Esophagus squamous epithelium (tissue), 5 donors: ENCODE measurements at places on chromosomes 6 and 20. TPM values are rescaled to one million over a fixed set of nuclear protein-coding genes. Genes with fewer than 3 reads are reported as not detected.

Gene APOBEC2
- 2.2 TPM for total RNA-seq

Gene SAMD3
- 0.12 TPM for total RNA-seq

Gene OR12D3
- not detected for total RNA-seq

Gene EEF1A2
- total RNA-seq: 1.9 TPM

Gene SEL1L2
- not detected for total RNA-seq

Gene CD2AP
- 29.0 TPM for total RNA-seq

Gene ZFAND3
- 19.4 TPM for total RNA-seq

- peak overlapping the region; percentile 75 for H3K4me3 ChIP-seq
- no peaks in the 10 kb centered on the region for H3K36me3 ChIP-seq
- no peaks in the 10 kb centered on the region for H3K27me3 ChIP-seq
These were observed 2.4 kb upstream of the MICB start for GRCh38 chr6:31495580-31495979.

- peaks cover 32% of the 10 kb centered on the region for H3K4me1 ChIP-seq
- H3K27ac ChIP-seq: peak overlapping the region; percentile 85
- DNase-seq: peak; percentile 21
- no peaks in the 10 kb centered on the region for H3K27me3 ChIP-seq
- no peak overlapping the region for H3K4me3 ChIP-seq
These were observed 58.6 kb upstream of the SNX9 start for GRCh38 chr6:157764178-157765068.

- no peak for DNase-seq
- peaks cover under 1% of the 10 kb centered on the region for H3K36me3 ChIP-seq
- H3K4me3 ChIP-seq: no peak overlapping the region
- peaks cover 31% of the 10 kb centered on the region for H3K27me3 ChIP-seq
- peaks cover 36% of the 10 kb centered on the region for H3K4me1 ChIP-seq
These were observed 4.1 kb upstream of the HLA-E start for GRCh38 chr6:30485236-30485635.

- no peak overlapping the region for H3K27ac ChIP-seq
- no peak overlapping the region for H3K4me3 ChIP-seq
- no peaks in the 10 kb centered on the region for H3K36me3 ChIP-seq
- H3K27me3 ChIP-seq: no peaks in the 10 kb centered on the region
- no peak for DNase-seq
- no peaks in the 10 kb centered on the region for H3K4me1 ChIP-seq
These were observed 597.1 kb downstream of the EPHA7 start for GRCh38 chr6:92822222-92822621.

DNA sequence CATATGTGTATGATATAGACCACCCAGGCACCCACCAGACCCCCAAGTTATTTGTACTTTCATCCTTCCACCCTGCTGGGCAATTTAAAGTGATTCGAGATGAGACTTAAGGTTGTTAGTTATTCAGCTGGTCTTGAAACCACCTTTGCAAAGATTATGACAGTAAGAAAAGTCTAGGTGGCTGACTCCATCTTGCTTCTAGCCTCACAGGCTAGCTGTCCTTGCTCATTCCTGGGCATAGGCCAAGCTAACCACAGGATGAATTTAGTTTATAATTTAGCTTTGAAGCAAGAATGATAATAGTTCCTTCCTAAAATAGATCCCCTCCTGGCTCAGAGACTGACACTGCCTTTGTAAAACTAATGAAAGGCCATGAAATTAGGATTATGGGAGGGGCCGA lies 71.9 kb upstream of the IYD start:
- peaks cover 3% of the 10 kb centered on the region for H3K4me1 ChIP-seq
- H3K4me3 ChIP-seq: no peak overlapping the region
- H3K27ac ChIP-seq: no peak overlapping the region
- no peaks in the 10 kb centered on the region for H3K27me3 ChIP-seq

DNA sequence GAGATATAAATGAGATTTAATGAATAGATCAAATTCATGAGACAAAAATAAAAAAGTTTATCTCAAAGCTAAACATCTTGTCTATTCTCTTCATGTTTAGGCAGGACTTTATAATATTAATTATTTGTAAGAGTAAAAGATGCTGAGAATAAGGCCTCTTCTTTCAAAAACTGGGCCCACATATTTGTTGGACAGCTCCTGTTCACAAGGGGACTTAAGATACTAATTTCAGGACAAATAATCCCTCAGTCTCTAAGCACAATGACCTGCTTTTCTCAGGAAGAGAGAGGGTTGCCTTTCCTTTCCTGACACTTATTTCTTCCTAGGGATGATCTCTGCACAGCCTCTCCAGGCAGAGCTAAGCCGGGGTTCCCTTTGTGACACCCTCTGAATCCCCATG lies 43.3 kb downstream of the NOX3 start:
- no peak overlapping the region for H3K27ac ChIP-seq
- DNase-seq: no peak
- no peaks in the 10 kb centered on the region for H3K36me3 ChIP-seq
- H3K27me3 ChIP-seq: no peaks in the 10 kb centered on the region
- H3K4me3 ChIP-seq: no peak overlapping the region

DNA sequence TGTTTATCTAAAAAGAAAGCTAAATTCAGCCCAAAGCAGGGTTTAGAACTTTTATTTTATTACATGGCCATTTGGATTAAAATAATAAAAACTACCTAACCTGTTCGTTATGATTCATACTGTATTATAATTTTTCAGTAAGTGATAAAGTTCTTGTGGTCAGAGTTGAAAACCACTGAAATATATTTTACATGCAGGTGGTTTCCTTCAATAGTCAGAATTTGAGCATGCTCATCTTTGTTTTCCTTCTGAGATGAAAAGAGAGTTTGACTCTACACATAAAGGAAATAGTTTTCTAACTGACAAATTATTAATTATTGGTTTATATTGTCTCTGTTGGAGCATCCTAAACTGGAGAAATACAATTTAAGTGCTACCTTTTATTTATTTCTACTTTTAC lies 114.0 kb upstream of the FKBP1C start:
- no peak for DNase-seq
- no peak overlapping the region for H3K4me3 ChIP-seq
- H3K27me3 ChIP-seq: no peaks in the 10 kb centered on the region
- H3K27ac ChIP-seq: no peak overlapping the region
- no peaks in the 10 kb centered on the region for H3K36me3 ChIP-seq

GRCh38 chr6:43940071-43940392 lies 170.0 kb downstream of the VEGFA start:
- H3K4me3 ChIP-seq: no peak overlapping the region
- no peak for DNase-seq
- no peaks in the 10 kb centered on the region for H3K27me3 ChIP-seq
- no peak overlapping the region for H3K27ac ChIP-seq

GRCh38 chr6:82408952-82409431 lies 45.4 kb downstream of the TPBG start:
- H3K27ac ChIP-seq: no peak overlapping the region
- no peaks in the 10 kb centered on the region for H3K4me1 ChIP-seq
- no peak for DNase-seq

DNA sequence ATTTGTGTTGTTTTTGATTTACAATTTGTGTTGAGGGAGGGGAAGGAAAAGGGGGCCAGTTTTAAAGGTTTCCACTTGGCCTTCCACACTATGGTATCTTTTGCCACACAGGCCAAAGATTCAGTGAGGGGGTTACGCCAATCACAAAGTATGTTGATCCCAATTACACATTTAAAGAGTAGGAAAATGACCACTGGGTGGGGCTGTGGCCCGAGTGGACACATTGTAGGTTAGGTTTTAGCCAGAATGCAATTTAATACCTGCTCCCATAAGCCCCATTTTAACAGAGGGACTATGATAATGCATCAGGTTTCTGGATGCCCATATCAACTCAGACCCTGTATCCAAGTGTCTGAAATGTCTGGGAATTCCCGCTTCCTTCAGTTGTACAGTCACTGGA lies 15.6 kb downstream of the VGLL2 start:
- no peaks in the 10 kb centered on the region for H3K4me1 ChIP-seq
- H3K27ac ChIP-seq: no peak overlapping the region
- H3K27me3 ChIP-seq: no peaks in the 10 kb centered on the region

DNA sequence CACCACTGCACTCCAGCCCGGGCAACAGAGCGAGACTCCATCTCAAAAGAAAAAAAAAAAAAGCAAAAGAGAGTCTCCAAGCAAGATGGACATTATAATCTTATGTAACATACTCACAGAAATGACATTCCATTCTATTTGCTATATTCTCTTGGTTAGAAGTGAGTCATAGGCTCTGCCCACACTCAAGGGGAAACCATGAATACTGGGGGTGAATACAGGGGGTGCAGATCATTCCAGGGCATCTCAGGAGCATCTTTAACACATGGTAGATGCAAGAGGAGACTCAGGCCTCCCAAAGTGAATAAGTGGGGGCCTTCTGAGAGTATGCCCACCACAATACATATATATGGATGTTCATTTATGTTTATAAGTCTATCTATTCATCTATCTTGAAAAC lies 18.3 kb upstream of the RANBP9 start:
- no peak overlapping the region for H3K27ac ChIP-seq
- no peak for DNase-seq
- H3K4me3 ChIP-seq: no peak overlapping the region
- H3K27me3 ChIP-seq: no peaks in the 10 kb centered on the region
- H3K36me3 ChIP-seq: no peaks in the 10 kb centered on the region

DNA sequence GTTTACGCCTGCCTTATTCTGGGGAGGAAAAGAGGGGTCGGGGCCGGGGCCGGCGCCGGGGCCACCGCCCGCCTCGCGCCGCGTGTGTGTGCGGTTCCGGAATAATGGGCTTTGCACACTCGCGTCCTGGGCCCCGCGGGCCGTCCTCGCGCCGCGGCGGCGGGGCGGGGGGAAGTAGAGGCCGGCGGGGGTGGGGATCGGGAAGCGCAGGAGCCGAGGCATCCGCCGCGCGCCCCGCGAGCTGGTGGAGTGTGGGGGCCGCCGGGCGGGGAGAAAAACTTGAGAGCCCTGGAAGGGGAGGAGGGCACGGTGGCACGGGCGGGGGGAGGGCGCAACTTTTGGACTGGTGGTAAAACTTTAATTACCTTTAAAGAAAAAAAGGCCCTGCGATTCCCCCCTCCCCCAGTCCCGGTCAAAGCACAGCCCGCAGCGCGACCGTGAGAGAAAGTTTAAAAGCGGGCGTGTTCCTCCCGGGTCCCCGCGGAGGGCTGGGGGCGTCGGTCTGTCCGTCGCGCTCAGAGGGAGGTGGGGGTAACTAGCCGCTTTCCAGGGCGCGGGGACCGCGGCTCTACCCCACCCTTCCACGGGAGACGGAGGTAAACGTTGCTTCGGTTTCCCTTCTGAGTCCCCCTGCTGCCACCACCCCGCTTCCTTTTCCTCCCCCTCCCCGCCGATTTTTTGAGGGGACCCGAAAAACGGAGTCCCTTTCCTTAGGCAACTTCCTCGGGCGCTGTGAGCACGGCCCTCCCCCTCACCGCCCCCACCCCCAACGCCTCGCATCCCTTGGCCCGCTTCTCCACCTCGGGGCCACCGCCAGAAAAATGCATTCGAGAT lies 1.9 kb downstream of the L3MBTL3 start:
- H3K27me3 ChIP-seq: no peaks in the 10 kb centered on the region
- no peak for DNase-seq
- H3K4me1 ChIP-seq: no peaks in the 10 kb centered on the region
- H3K27ac ChIP-seq: peak overlapping the region; percentile 77

DNA sequence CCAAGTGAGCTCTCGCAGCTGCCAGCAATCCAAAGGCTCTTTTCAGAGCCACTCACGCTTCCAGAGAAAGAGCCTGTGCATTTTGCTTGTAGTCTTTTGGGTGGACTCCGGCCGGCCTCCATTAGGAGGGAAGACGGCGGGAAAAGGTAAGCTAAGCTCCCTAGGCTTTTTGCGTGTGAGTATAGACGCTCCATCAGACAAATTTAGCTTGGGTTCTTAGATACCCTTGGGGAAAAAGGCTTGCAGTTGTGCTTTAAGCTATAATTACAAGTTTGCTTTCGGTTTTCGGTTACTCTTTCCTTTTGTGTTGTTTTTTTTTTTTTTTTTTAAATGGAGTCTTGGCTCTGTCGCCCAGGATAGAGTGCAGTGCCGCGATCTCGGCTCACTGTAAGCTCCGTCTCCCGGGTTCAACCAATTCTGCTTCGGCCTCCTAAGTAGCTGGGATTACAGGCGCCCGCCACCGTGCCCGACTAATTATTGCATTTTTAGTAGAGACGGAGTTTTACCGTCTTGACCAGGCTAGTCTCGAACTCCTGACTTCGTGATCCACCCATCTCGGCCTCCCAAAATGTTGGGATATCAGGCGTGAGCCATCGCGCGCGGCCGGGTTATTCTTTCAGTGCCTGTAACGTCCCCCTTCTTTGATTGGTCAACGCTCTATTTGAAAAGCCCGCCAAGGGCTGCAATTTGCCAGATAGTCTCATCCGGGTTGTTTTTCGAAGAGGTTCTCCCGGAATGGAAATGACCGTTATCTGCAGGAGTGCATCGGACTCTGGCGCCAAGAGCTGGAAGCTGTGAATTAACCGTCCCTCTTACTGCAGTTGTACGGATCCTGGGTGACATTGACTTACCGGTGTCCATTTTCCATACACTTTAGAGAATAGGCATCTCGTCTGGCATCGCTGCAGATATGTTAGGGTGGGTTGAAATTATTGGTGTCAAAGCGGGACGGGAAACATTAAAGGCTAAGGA lies 18.1 kb downstream of the OR2B2 start:
- H3K36me3 ChIP-seq: no peaks in the 10 kb centered on the region
- peak; percentile 41 for DNase-seq
- peaks cover 63% of the 10 kb centered on the region for H3K4me1 ChIP-seq
- H3K4me3 ChIP-seq: peak overlapping the region; percentile 29

- no peaks in the 10 kb centered on the region for H3K27me3 ChIP-seq
- peak within 1 kb of the TSS; percentile 83 for H3K4me3 ChIP-seq
- peaks cover 21% of the 10 kb centered on the region for H3K4me1 ChIP-seq
- H3K36me3 ChIP-seq: no peaks in the 10 kb centered on the region
- peak within 1 kb of the TSS; percentile 82 for H3K27ac ChIP-seq
These were observed at the start of gene SLC22A23 for GRCh38 chr6:3456898-3457709. Gene SLC22A23 (minus strand): TSS chr6:3457050. CDS start chr6:3456559, 491 bp downstream.

GRCh38 chr20:16970776-16971175 lies 222.6 kb downstream of the OTOR start:
- no peak for DNase-seq
- no peak overlapping the region for H3K4me3 ChIP-seq
- no peaks in the 10 kb centered on the region for H3K36me3 ChIP-seq
- H3K27me3 ChIP-seq: no peaks in the 10 kb centered on the region
- H3K27ac ChIP-seq: no peak overlapping the region
